Adipocyte (in vitro differentiated cells): ENCODE measurements at places on chromosomes 3 and 15.

DNA sequence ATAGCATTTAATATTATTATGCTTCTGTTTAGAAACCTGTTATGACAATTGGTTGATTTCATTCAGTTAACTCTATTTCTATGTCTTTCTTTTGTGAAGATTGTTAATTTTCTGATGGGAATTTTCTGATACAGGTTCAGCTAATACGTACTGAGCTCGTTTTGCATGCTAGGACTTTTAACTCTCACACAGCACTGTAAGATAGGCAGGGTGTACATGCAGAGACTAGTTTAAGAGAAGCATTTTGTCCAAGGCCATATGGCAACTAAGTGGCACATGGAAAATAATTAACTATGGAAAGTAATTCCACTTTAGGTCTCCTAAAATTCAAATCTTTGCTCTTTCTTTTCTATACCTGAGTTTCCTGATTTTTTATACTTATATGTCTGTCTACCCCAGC, 81.9 kb downstream of the IL1RAP start:
- DNase-seq, result no peak

GRCh38 chr3:123803521-123803920, 80.6 kb downstream of the MYLK start:
- DNase-seq, result no peak

- no peak for DNase-seq
Measured at GRCh38 chr15:101323793-101324523, 28.9 kb upstream of the SNRPA1 start.

DNA sequence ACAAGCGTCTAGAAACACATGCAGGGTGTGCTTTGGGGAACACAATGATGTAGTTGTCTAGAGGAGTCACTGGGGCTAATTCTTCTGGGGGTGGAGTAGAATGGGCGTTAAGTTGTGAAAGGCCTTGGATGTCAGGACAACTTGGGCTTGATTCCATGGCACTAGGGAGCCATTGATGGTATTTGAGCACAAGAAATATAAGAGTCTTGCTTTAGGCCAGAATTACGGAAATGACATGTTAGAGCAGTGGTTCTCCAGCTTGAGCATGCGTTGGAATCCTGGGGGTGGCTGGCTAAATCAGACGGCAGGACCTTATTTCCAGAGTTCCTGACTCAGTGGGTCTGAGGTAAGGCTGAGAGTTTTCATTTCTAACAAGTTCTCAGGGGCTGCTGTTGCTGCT, 29.2 kb upstream of the SMAD6 start:
- DNase-seq, result no peak

DNA sequence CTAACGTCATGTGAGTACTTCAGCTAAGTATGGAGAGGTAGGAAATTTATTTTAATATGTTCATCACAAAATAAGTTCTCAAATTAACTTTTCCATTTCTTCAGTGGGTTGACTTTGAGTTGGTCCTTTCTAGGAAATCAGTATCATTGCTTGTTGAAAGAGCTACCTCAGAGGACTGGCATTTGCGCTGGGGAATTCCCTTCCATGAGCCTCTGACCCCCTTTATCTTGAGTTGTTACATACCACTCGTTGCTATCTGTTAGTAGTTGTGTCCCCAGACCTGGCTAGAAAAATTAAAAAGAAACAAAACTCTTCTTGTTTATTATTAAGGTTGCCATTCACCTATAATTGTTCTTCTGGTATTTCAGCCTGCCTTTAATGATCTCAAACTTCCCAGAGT, 96.8 kb upstream of the ROBO2 start:
- no peak for DNase-seq

GRCh38 chr3:20326541-20326940, 140.5 kb upstream of the SGO1 start:
- peak; percentile 35 for DNase-seq

DNA sequence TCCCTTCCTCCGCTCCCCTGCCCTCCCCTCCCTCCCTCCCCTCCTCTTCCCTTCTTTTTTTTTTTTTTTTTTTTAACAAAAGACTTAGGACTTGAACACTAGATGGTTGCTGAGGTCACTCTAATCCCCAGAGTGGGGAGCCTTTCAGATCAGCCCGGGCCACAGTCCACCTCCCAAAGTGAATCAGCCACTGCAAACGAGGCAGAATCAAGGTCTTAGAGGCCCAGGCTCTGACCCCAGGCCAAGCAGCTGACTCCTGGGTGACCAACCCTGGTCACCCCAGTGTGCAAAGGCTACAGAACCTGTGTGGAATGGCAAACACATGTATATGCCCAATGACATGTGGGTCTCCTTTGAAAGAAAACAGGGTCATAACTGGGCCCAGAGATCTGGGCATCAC, 18.3 kb upstream of the EHD4 start:
- DNase-seq, result no peak

DNA sequence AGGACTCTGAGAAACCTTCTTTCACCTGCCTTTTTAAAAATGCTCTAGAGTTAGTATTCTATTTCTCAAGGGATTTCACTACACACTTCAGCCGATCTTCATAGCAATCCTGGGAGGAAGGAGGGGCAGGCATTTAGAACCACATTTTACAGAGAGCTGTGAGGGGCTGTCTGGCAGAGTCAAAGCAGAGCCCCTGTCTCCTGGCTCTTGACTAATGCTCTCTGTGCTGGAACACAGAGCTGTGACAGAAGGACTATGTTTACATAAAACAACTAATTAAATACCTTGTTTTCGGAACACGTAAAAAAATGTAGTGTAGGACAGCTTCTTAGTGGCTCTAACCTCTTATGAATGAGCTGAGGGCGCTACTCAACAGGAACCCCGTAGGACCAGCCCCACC, 7.6 kb upstream of the SPTBN5 start:
- no peak for DNase-seq

GRCh38 chr15:84598250-84598649, 2.6 kb upstream of the ZSCAN2 start:
- no peak for DNase-seq

- DNase-seq, result no peak
Measured at GRCh38 chr15:29222129-29222853, 47.3 kb downstream of the NSMCE3 start.

DNA sequence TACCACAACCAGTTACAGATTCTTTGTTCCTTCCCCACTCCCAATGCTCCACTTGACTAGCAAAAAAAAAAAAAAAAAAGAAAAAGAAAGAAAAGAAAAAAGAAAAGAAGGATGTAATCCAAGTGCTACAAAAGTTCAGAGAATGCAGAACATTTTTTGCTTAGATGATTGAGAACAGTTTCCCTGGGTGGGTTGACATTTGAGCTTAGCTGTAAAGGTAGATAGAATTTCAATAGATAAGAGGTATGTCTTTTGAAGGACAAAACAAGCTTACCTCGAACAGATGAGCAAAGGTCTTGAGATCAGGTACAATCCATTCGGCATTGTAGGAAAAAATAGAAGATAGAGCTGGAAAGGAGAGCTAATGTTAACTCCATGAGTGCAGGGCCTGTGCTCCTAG, 344.6 kb upstream of the NECTIN3 start:
- no peak for DNase-seq

- no peak for DNase-seq
Measured at GRCh38 chr3:186976837-186977750, 46.8 kb downstream of the ST6GAL1 start.

DNA sequence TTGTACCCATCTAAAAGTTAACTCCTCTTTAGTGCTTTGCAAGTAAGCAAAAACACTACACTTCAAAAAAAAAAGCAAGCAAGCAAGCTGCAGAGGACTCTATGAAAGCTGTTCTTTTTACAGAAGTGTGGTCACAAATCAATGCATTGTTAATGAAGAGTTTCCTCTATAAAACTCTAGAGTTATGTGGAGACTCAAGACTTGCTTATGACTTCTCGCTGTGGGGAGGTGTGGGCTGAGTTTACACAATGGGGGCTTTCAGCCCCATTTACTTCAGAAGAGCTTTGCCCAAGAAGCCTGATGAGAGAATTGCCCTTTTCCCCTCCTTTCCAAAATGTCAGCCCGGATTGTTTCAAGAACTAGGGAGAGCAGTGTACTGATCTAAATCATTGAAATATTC, 144.4 kb downstream of the IGSF11 start:
- no peak for DNase-seq

DNA sequence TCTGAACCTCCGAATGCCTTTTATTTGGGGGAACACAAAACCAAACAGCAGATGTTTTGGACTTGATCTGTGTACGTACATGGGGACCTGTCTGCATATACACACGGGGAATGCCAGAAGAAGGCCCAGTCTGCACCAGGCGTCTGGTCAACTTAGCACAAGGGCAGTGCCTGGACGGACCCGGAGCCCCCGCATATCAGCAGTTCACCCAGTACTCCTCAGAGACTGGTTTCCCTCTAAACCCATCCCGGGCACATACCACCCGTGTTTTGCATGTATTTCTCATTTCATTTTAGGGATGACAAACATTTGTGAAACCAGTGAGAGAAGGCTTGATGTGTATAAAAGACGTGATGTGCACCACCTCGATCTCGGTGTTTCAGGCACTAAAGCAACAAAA, 49.7 kb downstream of the KLHL25 start:
- DNase-seq, result no peak

DNA sequence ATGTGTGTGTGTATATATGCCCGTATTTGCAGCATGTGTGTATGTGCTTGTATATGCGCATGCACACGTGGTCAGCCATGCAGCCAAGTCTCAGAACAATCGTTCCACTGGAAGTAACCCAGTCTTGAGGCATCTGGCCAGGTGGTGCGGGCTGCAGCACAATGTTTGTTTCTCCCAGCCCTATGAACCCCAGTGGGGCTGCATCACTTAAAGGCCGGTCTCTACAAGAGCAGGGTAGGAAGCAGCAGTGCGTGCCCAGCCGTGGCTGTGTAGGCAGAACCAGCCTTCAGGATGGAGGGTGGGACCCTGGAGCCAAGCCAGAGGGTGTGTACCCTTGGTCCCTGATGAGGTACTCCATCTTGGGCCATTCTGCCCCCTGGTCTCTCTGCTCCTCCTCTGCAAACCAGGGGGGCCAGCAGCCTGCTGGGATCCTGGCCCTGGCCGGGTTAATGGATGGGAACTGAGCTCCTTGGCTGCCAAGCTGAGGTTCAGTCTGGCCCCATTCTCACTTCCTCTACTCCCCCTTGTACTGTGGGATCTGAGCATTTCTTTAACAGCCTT, 11.8 kb downstream of the KLF13 start:
- no peak for DNase-seq

DNA sequence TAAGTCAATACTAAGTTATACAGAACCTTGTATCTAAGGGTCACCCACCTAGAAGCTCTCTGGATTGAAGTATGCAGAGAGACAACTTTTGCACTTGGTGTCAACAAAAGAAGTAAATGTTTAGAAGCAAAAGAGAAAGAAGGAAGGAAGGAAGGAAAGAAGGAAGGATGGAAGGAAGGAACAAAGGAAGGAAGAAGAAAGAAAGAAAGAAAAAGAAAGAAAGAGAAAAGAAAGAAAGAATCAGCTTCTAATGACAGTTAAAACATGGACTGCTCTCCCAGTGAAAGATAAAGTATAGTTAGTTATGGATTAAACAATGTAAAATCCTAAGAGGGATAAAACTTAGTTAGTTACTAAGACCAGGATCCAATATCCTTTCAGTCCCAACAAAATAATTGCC, 613.8 kb upstream of the NR2F2 start:
- no peak for DNase-seq

DNA sequence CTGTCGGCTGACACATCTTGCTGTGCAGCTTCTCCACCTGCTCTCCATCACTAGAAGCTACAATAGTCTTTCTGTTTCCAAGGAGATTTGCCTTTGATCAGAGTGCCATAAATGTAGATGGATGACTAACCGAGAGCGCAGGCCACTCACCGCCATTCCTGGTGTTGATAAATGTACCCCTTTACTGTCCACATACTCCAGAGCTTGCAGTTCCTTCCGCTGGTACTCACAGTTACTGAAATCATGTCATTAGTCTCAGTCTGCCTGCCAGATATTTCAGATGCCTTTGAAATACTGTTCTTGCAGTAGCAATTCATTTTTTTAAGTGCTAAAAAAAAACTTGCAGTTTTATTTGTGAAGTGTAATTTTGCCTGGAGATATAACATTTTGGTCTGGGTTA, 72.3 kb downstream of the BLM start:
- DNase-seq, result no peak

- no peak for DNase-seq
Measured at GRCh38 chr15:87916208-87916607, 340.3 kb downstream of the NTRK3 start.

- no peak for DNase-seq
Measured at GRCh38 chr3:134059671-134060560, 30.2 kb upstream of the SLCO2A1 start.

- no peak for DNase-seq
Measured at GRCh38 chr3:4584456-4585249, 91.5 kb downstream of the ITPR1 start.

- peak; percentile 33 for DNase-seq
Measured at GRCh38 chr3:136893848-136894443, 31.9 kb downstream of the NCK1 start.

- DNase-seq, result no peak
Measured at GRCh38 chr3:159486580-159486979, 502.1 kb upstream of the IL12A start.

DNA sequence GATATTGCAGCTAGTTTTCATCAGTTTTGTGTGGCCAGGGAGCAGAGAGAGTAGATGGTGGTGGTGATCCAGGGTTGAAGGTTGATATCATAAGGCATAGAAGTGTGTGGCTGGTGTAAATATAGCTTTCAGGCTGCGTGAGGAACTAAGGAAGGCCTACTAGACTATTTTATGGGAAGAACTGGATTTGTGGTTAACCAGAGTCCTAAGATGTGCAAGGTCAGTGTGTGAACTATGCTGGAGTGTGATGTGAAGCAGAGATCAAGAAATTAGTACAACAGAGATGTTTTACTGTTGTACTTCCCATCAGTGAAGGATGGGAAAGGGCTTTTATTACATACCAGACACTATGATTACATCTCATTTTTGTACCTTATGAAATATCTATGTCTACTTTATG, 41.5 kb downstream of the MAPK6 start:
- DNase-seq, result no peak

GRCh38 chr3:159829539-159830227, 159.0 kb upstream of the IL12A start:
- peak; percentile 94 for DNase-seq

DNA sequence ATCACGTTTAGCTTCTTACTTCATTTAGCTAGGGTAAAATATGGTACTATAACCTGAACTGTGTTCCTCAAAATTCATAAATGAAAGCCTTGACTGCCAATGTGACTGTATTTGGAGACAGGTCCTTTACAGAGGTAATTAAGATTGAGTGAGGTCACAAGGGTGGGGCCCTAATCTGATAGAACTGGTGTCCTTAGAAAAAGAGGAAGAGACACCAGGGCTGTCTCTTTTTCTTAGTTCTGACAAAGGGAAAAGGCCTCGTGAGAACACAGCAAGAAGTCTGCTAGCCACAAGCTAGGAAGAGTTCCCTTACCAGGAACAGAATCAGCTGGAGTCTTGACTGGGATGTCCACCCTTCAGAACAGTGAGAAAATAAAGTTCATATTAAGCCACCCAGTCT, 162.7 kb downstream of the GMNC start:
- DNase-seq, result no peak

- DNase-seq, result peak; percentile 74
Measured at GRCh38 chr3:12479919-12480427, 4.3 kb upstream of the TSEN2 start.

DNA sequence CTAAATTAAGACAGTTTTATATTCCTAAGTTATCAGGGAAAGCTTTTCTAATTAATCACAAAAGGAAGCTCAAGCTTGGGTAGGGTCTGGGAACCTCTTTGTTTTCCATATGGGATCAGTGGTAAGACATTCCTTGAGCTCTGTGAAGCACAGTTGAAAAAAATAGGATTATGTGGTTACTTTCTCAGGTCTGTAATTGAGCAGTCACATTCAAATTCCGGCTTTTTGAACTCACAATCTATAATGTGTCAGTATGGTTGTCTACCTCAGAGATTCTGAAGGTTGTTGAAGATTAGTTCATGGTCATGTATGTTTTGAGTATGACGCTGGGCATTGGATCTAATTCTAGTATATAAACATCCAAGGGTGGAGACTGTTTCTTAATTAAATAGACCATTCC, 364.5 kb downstream of the LPP start:
- no peak for DNase-seq
